ENCODE measurements at places on chromosomes 13 and 19. TPM values are rescaled to one million over a fixed set of nuclear protein-coding genes. Genes with fewer than 3 reads are reported as not detected.

Gene SLC5A5
- total RNA-seq: not detected

Gene KIR3DL2
- not detected for total RNA-seq

Gene LGI4
- total RNA-seq: under 0.01 TPM

Gene CLEC17A
- not detected for total RNA-seq

Gene NLRP7
- 0.22 TPM for total RNA-seq

Gene RASIP1
- 0.44 TPM for total RNA-seq

Gene ZNF607
- 6.7 TPM for total RNA-seq

Gene MAB21L1
- total RNA-seq: under 0.01 TPM

Gene ATP8B3
- total RNA-seq: 2.7 TPM

Gene FGF9
- total RNA-seq: 0.12 TPM

Gene ZNF586
- 14.3 TPM for total RNA-seq

Gene CD37
- not detected for total RNA-seq

Gene ZNF284
- 2.9 TPM for total RNA-seq

Gene KCNN4
- total RNA-seq: 1.3 TPM

Gene SUGP1
- total RNA-seq: 25.5 TPM

Gene CILP2
- 0.11 TPM for total RNA-seq

Gene MTUS2
- 0.12 TPM for total RNA-seq

Gene ZNF433
- total RNA-seq: 6.5 TPM

Gene RFXAP
- total RNA-seq: 2.3 TPM

Gene TYROBP
- total RNA-seq: not detected

Gene KANK2
- 403 TPM for total RNA-seq

Gene DPRX
- total RNA-seq: not detected

Gene RNF17
- not detected for total RNA-seq

Gene VSTM1
- total RNA-seq: not detected

Gene KLK11
- not detected for total RNA-seq

Gene ETV2
- 0.11 TPM for total RNA-seq

Gene ANGPTL8
- total RNA-seq: not detected

Gene EDNRB
- total RNA-seq: 9.7 TPM

Gene STK24
- 55.2 TPM for total RNA-seq

Gene SLC7A9
- total RNA-seq: not detected

Gene CCNA1
- 9.4 TPM for total RNA-seq

Gene FAM83E
- 0.77 TPM for total RNA-seq

Gene NXNL1
- not detected for total RNA-seq

Gene TTC9B
- not detected for total RNA-seq

Gene PEAK3
- total RNA-seq: not detected

Gene LYPD5
- total RNA-seq: not detected

Gene CFAP97D2
- total RNA-seq: not detected

Gene LILRB2
- not detected for total RNA-seq

Gene LILRB1
- not detected for total RNA-seq

Gene C19orf85
- not detected for total RNA-seq

Gene NFIX
- 59.8 TPM for total RNA-seq

Gene CGB8
- total RNA-seq: not detected

Gene ZNF45
- 17.3 TPM for total RNA-seq

Gene ADAMTS10
- 5.2 TPM for total RNA-seq

Gene SMIM24
- not detected for total RNA-seq

Data from uterine smooth muscle cell (primary cell).